ENCODE measurements at places on chromosomes 11 and 22.
A peak's percentile ranks its signal among the peaks of the same experiment; 100 is the strongest.

DNA sequence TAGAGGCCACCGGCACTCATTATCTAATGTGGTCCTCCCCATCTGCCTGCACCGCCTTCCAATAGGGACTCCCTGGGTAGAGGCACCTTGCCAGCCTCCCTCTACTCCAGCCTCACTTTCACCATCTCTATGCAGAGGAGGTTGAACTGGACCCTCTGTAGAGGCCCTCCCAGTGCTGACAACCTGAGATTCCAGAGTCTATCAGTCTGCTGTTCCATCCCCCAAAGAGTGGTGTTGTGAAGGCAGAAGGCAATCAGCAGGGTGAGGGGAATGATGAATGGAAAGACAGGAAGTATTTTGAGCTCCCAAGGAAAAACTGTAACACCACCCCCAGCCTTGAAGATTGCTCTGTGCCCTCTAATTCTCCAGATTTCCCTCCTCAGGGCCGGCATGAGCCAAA, 77.9 kb downstream of the THAP12 start:
- DNase-seq, result no peak

DNA sequence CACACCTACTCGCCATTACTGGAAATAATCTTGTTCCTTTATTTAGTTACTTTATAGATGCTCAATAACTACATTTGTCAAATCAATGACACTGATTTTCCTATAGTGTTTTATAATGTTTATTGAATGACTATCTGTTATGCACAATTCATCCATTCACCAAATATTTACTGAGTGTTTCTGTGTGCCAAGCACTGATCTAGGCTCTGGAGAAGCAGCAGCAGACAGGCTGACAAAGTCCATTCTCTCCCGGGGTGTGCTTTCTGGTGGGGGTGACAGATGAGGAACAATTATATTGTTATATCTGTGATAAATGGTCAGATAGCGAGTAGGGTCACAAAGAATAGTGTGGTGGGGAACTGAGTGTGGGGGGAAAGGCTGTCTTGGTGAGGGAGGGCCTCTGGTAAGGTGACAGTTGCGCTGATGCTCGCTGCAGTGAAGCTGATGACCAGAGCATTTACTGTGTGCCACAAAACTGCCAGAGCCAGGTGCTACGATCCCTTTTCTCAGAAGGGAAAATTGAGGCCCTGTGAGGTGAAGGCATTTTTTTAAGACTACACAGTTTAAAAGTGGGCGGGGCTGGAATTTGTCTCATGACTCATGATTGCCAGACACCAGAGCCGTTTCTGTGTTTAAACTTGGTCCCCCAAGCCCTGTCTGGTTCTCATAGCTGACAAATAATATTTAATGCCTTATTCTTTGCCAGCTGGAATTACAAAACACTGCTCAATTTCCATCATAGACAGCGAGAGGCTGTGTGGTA, 10.2 kb downstream of the PACS1 start:
- peak; percentile 27 for DNase-seq

DNA sequence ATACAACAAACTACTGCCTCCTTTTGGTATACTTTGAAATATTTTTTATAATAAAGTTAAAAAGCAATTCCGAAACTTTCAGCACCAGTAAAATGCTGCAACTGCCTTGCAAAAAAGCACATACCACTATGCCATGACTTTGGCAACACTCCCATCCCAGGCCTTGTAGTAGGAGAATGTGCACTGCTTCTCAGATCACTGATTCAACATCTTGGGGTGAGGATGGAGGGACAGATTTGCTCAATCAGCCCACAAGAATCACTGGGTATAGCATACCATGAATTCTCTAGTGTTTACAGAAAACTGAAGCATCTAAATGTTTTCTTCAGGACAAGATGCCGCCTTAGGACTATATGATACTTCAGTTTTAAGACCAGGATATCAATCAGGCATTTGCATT, 14.9 kb downstream of the EIF4ENIF1 start:
- no peak for DNase-seq

GRCh38 chr11:116454020-116454645, 318.7 kb downstream of the BUD13 start:
- no peak for DNase-seq

DNA sequence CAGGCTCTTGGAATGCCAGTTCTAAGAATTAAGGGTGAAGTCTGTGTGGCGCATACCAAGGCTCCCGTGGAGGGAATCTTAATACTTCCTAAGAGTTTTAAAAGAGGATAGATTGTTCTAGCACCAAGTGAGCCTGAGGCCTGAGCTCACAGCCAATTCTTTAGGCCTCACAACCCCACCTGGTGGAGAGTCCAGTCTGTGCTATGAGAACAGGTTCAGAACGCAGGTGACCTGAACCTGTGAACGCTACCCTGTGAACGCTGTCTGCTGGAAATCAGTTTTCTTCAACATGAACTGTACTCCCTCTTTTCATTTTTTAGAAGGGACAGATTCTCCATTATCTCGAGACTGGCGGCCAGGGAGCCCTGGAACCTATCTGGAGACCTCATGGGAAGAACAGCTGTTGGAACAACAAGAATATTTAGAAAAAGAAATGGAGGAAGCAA, 43.2 kb upstream of the DLAT start:
- peak; percentile 22 for DNase-seq

DNA sequence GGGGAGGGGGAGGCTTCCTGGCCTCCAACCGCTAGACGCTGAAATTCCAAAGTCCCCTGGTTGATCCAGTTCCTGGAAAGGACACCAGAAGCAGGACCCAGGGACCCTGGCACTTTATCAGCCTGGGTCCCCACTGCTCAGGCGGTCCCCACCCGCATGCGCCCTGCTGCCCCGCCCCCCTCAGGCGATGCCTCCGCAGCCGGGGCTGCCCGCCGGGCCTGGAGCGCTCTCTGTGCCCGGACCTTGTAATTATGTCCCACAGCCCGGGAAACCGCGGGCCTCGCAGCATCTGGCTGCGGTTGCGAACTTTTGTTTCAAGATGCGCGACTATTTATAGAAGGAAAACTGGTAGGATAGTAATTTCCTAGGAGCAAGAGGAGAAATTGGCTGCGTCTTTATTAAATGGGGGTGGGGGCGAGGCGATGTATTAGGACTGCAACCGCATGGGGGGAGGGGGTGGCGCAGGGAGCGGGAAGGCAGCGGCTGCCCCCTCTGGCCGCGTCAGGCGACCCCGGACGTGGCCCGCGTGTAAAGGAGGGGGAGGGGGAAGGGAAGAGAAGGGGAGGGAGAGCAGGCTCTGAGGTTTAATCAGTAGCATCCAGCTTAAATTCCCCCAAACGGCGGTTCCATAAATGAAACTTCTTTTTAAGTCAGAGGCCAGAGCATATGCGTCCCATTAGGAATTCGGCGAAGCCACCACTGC, 6.1 kb downstream of the WNT7B start:
- no peak for DNase-seq
